Activated naive CD8-positive, alpha-beta T cell treated with anti-CD3 and anti-CD28 coated beads for 36 hours (primary cell): ENCODE measurements at places on chromosomes 5 and 9.

DNA sequence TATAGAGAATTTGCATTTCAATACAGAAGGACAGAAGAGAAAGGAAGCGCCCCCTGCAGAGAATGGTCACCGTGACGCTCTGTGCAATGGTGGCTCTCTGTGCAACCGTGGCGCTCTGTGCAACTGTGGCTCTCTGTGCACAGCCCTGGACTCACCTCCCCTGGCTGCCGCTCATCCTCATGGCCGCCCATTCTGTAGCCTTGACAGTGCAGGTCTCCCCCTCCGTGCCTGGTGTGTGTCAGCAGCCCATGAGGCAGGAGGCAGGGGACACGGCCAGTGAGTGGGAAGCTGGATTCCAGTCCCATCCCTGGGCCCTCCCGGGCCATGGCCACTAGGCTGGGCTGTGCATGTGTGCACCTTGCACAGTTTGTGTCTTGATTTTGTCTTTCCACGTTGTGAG lies 12.0 kb downstream of the EXOC3 start:
- no peak for DNase-seq

- no peak for DNase-seq
Measured at GRCh38 chr9:70579686-70580085, 165.2 kb upstream of the KLF9 start.

GRCh38 chr9:36938617-36939016 lies 95.5 kb downstream of the PAX5 start:
- DNase-seq: no peak

- no peak for DNase-seq
Measured at GRCh38 chr9:120186276-120186675, 393.7 kb downstream of the CDK5RAP2 start.

- DNase-seq: no peak
Measured at GRCh38 chr9:70534471-70534870, 120.0 kb upstream of the KLF9 start.
